Upper lobe of left lung (tissue), 6 donors: ENCODE measurements at places on chromosomes 2 and 18. TPM values are rescaled to one million over a fixed set of nuclear protein-coding genes. Genes with fewer than 3 reads are reported as not detected.

Gene PDE1A
- total RNA-seq = 2.3 TPM

Gene MBD2
- total RNA-seq = 33.1 TPM

GRCh38 chr2:124046332-124046731, 21.2 kb downstream of the CNTNAP5 start:
- no peak overlapping the region for H3K27ac ChIP-seq
- H3K36me3 ChIP-seq = no peaks in the 10 kb centered on the region
- H3K4me3 ChIP-seq = no peak overlapping the region
- no peaks in the 10 kb centered on the region for H3K27me3 ChIP-seq
- H3K4me1 ChIP-seq = no peaks in the 10 kb centered on the region
- no peak for DNase-seq

DNA sequence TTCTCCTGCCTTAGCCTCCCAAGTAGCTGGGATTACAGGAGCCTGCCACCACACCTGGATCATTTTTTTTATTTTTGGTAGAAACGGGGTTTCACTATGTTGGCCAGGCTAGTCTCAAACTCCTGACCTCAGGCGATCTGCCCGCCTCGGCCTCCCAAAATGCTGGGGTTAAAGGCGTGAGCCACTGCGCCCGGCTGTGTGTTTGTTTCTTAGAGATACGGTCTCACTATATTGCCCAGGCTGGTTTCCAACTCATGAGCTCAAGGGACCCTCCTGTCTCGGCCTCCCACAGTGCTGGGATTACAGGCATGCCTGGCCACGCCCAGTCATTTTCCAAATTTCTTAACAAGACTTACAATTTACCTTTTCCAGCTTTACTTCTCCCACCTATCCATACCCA, 940 bp upstream of the MRPL19 start:
- peak; percentile 20 for DNase-seq
- no peaks in the 10 kb centered on the region for H3K27me3 ChIP-seq
- peaks cover 3% of the 10 kb centered on the region for H3K36me3 ChIP-seq
- H3K27ac ChIP-seq = no peak overlapping the region
- peaks cover 19% of the 10 kb centered on the region for H3K4me1 ChIP-seq
- no peak overlapping the region for H3K4me3 ChIP-seq

- H3K4me1 ChIP-seq = peaks cover 53% of the 10 kb centered on the region
- H3K27me3 ChIP-seq = no peaks in the 10 kb centered on the region
- H3K4me3 ChIP-seq = no peak overlapping the region
Observed at GRCh38 chr2:105803773-105804172, 59.1 kb downstream of the NCK2 start.

GRCh38 chr2:156331572-156332283, 793 bp downstream of the NR4A2 start:
- peaks cover 24% of the 10 kb centered on the region for H3K4me1 ChIP-seq
- H3K27ac ChIP-seq = peak overlapping the region; percentile 96
- peaks cover 2% of the 10 kb centered on the region for H3K27me3 ChIP-seq
- H3K4me3 ChIP-seq = peak overlapping the region; percentile 74
- peak; percentile 90 for DNase-seq

GRCh38 chr2:30276455-30276911, 45.1 kb downstream of the LBH start:
- H3K4me1 ChIP-seq = peaks cover 27% of the 10 kb centered on the region
- H3K27ac ChIP-seq = no peak overlapping the region
- H3K4me3 ChIP-seq = no peak overlapping the region
- no peak for DNase-seq
- no peaks in the 10 kb centered on the region for H3K36me3 ChIP-seq
- no peaks in the 10 kb centered on the region for H3K27me3 ChIP-seq

GRCh38 chr2:1884933-1885580, 140.7 kb upstream of the PXDN start:
- no peaks in the 10 kb centered on the region for H3K36me3 ChIP-seq
- no peak overlapping the region for H3K4me3 ChIP-seq
- DNase-seq = no peak
- no peaks in the 10 kb centered on the region for H3K27me3 ChIP-seq
- H3K4me1 ChIP-seq = no peaks in the 10 kb centered on the region

DNA sequence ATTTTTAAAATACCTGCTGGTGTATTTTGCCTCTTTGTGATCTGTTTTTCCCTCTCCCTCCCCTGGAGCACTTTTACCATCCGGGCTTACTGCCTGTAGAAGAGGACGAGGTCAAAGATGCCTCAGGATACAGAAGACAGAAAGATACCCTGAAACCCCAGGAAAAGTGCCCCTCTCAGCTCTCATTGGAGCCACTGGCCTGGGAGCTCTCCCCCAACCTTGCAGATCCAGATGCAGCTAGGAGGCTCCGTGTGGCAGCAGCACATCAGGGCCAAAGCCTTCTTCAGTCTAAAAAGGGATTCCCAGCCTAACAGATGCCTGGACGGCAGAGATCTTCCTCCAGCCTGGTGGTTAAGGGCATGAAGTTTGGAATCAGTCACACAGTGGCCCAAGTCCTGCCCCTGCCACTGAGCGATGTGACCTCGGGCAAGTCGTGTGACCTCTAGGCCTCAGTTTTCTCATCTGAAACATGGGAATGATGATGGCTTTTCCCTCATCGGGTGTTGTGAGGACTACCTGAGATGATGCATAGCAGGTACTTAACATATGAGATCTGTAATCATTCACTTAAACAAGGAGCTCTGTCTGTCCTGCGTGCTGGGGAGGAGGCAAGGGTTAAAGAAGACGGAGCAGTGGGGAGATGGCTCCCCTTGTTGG, 239.4 kb downstream of the DYSF start:
- DNase-seq = no peak
- H3K36me3 ChIP-seq = no peaks in the 10 kb centered on the region
- H3K27me3 ChIP-seq = no peaks in the 10 kb centered on the region

GRCh38 chr2:95759481-95760246, 167.9 kb downstream of the TRIM43 start:
- no peak overlapping the region for H3K27ac ChIP-seq
- no peak overlapping the region for H3K4me3 ChIP-seq
- no peak for DNase-seq

DNA sequence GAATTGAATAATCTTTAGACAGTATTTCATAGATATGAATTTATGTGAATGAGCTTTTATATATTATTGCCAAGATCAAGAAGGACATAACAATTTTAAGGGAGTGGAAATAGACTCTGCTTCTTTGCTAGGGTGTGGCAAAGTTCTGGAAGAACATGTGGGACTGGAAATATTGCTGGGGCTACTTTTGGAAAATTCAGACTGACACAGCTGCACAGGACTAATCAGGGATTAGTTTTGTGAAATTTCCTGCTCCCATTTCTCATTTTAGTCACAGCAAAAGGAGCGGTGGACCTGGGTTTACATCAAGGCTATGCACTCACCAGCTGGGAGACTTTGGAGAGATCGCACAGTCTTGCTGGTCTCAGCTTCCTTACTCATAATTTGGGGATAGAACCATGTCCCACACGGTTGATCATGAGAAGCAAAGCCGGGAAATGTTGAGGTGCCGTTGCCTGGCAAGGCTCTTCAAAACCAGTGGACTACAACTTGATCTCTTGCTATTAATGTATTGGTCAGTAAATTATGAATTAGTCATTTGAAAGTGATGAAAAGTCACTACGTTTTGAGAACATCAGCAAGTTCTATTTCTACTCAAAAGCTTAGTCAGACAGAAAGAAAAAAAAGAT, 42.4 kb downstream of the IL1RL2 start:
- no peaks in the 10 kb centered on the region for H3K27me3 ChIP-seq
- no peak overlapping the region for H3K27ac ChIP-seq
- no peak overlapping the region for H3K4me3 ChIP-seq
- no peak for DNase-seq
- H3K36me3 ChIP-seq = no peaks in the 10 kb centered on the region

- no peaks in the 10 kb centered on the region for H3K27me3 ChIP-seq
- H3K4me1 ChIP-seq = no peaks in the 10 kb centered on the region
- DNase-seq = no peak
- no peak overlapping the region for H3K27ac ChIP-seq
- H3K36me3 ChIP-seq = no peaks in the 10 kb centered on the region
Observed at GRCh38 chr18:71673498-71673897, 870.6 kb downstream of the CBLN2 start.
